ENCODE measurements at places on chromosomes 16 and 17.

DNA sequence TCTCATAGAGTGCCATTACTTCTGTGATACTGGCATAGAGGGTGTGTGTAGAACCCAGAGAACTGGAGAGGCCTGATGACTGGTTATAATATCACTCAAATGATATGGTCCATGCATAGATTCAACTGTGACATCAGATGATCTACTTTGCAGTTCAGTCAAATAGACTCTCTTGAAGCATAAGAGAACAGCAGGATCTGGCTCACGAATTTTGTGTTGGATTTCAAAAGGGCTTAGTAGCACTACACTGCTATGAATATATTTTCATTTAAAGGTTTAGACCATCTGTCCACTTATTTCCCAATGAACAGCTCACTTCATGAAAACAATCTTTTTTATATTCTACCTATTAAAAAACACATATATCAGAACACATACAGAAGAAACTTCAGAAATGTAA is 119.7 kb downstream of the KIF2B start:
- no peak for DNase-seq

DNA sequence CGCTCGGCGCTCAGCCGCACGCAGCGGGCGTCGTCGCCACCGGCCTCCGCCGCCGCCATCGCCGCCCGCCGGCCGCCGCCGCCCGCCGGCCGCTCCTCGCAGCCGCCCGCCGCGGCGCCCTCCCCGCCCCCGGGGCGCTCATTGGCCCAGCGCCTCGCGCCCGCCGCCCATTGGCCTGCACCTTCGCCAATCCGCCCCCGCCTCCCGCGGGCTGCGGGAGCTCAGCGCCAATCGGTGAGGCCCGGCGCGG is at the start of gene PGP:
TSS of gene PGP (minus strand) at position 122 of the 250 bp plus-strand sequence. CDS start at position 59, 63 bp downstream.
- no peak for DNase-seq

DNA sequence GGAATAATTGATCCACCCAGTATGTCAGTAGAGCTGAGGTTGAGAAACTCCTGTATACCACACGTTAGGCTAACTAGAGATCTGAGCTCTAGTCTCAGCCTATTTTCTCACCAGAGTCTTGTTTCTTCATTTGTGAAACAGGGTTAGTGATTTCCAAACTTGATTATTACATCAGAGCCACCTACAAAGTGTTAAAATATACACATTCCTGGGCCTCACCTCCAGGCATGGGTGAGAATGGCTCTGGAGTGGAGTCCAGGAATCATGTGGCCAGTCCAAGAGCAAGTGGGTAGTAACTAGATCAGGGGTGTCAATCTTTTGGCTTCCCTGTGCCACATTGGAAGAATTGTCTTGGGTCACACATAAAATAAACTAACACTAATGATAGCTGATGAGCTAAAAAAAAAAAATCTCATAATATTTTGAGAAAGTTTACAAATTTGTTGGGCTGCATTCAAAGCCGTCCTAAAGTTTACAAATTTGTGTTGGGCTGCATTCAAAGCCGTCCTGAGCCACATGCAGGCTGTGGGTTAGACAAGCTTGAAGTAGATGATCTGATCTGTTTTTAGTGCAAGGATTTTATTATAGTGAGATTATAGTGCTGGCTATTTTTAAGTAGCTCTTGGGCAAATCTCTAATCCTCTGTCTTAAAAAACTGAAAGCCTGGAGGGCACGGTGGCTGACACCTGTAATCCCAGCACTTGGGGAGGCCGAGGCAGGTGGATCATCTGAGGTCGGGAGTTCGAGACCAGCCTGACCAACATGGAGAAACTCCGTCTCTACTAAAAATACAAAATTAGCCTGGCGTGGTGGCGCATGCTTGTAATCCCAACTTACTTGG is 20.4 kb downstream of the PRCD start:
- no peak for DNase-seq

DNA sequence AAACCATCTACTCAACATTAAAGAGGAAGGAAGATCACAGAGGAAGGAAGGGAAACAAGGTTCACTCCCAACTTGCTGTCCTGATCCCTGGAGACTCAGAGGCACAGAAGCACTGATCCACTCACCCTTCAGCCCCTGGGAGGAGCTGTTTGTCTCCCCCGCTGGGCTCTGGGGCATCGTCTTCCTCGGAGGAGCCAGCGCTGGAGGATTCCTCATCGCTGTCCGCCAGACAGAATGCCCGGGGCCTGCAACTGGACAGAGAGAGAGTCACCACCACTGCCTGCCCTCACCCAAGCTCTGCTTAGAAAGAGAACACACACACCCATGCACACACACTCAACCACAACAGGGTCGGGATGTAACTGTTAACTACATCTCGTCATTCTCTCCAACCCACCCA is 24.8 kb upstream of the ERN1 start:
- no peak for DNase-seq

GRCh38 chr16:17311333-17312093 is 159.2 kb downstream of the XYLT1 start:
- no peak for DNase-seq

- DNase-seq, result no peak
These were observed 30.5 kb upstream of the PLCG2 start for GRCh38 chr16:81748476-81749198.

DNA sequence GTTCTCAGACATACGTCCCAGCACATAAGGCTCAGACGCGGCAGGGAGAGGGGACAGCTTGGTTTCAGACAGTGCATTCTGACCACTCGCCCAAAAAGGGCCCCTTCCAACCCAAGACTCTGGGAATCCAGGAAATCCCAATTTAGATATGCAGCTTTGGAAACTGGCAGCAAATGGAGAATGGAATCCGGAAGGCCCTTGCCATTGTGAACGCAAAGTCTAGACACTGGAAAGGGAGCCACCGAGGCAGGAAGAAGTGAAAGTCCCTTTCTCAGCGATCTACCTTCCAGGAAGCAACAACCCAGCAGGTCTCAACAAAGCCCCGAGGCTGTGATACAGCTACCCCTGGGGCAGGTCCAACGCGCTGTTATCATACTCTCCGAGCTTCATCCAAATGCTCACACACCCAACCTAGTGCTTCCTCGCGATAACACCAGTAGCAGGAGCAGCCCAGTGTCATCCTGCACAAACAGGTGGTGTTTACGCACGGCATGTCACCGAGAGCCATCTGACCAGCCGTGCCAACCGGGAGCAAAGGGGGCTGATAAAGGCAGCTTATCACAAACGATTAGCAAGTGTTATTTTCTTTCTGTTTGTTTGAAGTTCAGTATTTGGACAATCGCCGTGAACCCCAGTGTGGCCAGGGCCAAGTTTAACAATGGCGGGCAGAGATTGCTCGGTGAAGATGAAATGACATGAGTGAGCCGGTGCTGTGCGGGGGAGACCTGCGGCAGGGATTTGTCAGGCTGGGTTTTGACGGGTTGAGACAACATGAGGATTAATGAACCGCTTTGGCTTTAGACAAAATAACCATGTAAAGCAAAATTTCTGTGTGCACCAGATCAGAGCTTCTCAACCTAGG is 240.6 kb downstream of the FOXL1 start:
- DNase-seq, result no peak

- DNase-seq, result no peak
These were observed 563.9 kb downstream of the TOX3 start for GRCh38 chr16:51982715-51983680.

Measured in activated CD4-positive, alpha-beta T cell treated with anti-CD3 and anti-CD28 coated beads for 4 hours (primary cell).